Activated CD4-positive, CD25-positive, alpha-beta regulatory T cell treated with anti-CD3 and anti-CD28 coated beads, Interleukin-2, amount 50 U/mL, for 16 hours (primary cell): ENCODE measurements at places on chromosomes 7 and 10.

- DNase-seq = no peak
Observed at GRCh38 chr7:71857338-71857737, 554.8 kb downstream of the CALN1 start.

GRCh38 chr10:71494980-71495381 is 98.3 kb downstream of the CDH23 start:
- no peak for DNase-seq

DNA sequence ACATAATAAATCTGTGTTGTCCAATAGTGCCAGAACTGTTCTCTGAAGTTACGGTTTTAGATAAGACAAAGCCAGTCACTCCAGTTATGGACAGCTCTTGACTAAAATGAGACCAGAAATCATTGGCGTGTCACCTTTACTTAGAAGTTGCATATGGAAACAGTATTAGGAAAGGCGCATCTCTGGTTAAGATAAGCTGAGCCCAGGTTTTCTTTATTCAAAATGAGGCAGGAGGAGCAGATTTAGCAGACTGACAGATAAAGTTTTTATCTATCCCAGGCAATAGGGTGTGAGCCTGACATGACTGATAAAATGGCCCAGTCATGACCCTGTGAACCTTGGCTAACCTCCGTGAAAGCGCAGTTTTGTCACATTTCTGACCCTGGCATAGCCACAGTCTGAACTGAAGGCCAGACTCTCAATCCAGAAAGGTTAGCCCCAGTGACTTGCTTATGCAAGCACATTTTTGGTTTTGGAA is 4.2 kb downstream of the CYP26A1 start:
- DNase-seq = no peak

- DNase-seq = no peak
Observed at GRCh38 chr7:149071182-149071635, 19.3 kb downstream of the ZNF786 start.

- DNase-seq = no peak
Observed at GRCh38 chr10:30834651-30835050, 197.0 kb downstream of the ZNF438 start.

GRCh38 chr7:145313551-145313950 is 477.7 kb upstream of the TPK1 start:
- no peak for DNase-seq

DNA sequence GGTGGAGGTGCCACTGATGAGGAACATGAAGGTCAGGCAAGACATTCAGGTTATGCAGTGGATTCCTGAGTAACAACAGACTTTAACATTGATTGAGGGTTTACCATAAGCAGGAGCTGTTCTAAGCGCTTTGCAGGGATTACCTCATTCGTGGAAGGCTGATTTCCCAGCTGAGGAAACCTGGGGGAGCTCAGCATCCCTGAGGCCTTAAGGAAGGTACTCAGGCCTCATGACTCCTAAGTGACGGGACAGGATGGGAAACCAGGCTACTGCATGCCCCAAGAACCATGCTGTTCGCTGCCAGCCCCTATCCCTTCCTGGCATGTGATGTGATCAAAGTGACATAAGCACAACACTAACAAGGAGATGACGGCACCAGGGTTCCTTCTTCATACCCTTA is 143.6 kb upstream of the NFE2L3 start:
- DNase-seq = no peak

DNA sequence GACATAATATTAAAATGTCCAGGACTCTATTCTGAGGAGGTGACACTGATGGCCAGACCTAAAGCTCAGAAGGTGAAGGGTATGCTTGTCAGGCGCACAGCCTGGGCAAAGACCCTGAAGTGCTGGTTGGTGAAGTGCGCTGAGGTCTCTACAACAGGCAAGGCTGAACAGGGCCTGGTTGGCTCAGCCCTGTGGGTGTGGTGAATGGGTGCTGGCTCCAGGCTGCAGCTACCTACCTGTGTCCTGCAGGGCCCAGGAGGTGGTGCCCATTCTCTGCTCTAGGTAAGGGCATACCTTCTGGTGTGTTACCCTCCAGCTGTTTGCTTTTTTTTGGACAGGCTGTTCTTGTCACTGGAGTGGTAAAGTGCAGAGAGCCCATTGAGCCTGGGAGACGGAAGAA is 85.1 kb downstream of the RAMP3 start:
- no peak for DNase-seq

GRCh38 chr10:76942628-76943416 is 694.8 kb downstream of the KCNMA1 start:
- DNase-seq = no peak

GRCh38 chr7:36904802-36905201 is 180.5 kb upstream of the AOAH start:
- no peak for DNase-seq

DNA sequence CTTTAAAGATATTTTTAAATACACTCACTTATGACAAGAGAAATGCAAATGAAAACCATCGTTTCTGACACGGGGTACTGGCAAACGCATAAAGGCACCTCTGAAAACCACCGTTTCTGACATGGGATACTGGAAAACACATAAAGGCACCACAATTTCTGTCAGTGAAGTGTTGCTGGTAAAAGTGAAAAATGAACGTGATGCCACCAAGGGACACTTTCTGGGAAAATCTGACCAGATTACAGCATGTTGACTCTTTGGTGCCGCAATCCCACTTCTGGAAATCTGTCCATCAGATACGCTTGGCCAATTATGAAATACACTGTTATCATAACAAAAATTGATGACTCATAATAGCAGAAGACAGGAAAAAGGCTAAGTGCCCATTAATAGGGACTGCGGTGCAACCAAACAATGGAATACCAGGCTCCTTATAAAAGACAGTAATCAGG is 131.7 kb downstream of the ZMYND11 start:
- no peak for DNase-seq

GRCh38 chr7:19102884-19103283 is 14.6 kb downstream of the TWIST1 start:
- DNase-seq = no peak

DNA sequence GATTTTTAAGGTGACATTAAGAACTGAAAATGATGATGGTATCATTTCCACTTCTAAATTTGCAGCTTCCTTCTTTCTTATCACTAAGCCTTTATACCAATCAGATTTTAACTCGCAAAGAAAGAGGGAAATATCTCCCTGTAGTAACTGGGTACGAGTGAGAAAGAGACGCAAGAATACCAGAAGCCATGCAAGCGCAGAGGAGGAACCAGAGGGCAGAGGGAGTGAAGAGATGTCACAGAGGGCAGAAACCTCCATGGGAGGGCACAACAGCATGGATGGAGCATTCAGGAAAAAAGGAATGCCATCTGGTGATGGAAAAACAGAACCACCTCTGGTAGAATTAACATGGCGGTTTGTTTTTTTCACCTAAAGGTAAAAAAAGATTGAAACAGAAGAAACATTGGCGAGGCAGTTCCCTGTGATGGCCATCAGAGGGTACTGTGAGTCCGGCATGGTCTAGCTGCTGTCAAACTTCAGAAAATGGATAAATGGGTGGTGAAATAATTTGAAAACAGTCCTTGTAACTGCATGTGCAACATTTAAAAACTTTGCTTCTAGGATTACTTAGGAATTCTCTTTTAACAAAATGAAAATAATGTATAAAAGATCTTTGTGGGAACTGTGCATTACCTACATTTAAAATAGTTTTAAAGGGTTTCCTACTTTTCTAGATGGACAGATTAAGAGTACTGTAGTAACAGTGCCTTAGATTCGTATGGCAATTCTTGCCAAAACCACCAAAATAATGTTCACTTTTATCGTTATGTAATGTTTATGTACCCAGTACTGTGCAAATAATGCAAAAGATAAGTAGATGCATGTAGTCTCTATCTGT is 91.8 kb downstream of the ARHGAP12 start:
- DNase-seq = no peak

- DNase-seq = no peak
Observed at GRCh38 chr7:139061416-139061815, 25.6 kb upstream of the ZC3HAV1L start.

- DNase-seq = no peak
Observed at GRCh38 chr10:125424191-125424847, 258.6 kb downstream of the TEX36 start.

DNA sequence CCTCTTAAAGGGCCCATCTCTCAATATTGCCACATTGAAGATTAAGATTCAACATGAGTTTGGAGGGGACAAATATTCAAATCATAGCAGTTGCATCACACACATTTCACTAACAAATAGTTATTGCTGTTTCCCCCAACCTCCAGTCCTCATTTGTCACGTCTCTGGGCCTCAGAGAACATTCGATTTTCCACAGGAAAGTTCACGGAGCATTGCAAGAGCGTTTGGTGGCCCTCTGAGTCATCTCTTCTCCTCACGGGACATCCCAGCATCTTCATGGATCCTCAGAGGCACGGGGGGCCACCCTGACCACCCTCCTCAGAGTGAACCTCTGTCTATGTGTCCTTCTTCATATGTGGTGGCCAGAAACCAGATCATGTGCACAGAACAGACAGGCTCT is 50.3 kb upstream of the CHST15 start:
- DNase-seq = no peak

GRCh38 chr10:75187961-75188426 is 22.6 kb upstream of the VDAC2 start:
- DNase-seq = peak; percentile 48
